ENCODE measurements at places on chromosomes 12 and 14. TPM values are rescaled to one million over a fixed set of nuclear protein-coding genes. Genes with fewer than 3 reads are reported as not detected.

DNA sequence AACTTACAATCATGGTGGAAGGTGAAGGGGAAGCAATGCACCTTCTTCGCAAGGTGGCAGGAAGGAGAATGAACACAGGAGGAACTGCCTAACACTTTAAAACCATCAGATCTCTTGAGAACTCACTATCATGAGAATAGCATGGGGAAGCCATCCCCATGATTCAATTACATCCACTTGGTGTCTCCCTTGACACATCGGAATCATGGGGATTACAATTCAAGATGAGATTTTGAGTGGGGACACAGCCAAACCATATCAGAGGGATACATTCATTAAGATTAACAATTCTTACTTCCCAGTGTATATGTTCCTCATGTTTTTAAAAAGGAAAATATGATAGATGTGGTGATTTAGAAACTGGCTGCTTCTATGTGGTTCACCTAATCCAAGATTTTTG is 117.9 kb downstream of the PDE3A start:
- no peak for DNase-seq
- H3K4me3 ChIP-seq, result no peak overlapping the region
- H3K27ac ChIP-seq, result no peak overlapping the region
- peaks cover 4% of the 10 kb centered on the region for H3K4me1 ChIP-seq
- no peaks in the 10 kb centered on the region for H3K27me3 ChIP-seq

DNA sequence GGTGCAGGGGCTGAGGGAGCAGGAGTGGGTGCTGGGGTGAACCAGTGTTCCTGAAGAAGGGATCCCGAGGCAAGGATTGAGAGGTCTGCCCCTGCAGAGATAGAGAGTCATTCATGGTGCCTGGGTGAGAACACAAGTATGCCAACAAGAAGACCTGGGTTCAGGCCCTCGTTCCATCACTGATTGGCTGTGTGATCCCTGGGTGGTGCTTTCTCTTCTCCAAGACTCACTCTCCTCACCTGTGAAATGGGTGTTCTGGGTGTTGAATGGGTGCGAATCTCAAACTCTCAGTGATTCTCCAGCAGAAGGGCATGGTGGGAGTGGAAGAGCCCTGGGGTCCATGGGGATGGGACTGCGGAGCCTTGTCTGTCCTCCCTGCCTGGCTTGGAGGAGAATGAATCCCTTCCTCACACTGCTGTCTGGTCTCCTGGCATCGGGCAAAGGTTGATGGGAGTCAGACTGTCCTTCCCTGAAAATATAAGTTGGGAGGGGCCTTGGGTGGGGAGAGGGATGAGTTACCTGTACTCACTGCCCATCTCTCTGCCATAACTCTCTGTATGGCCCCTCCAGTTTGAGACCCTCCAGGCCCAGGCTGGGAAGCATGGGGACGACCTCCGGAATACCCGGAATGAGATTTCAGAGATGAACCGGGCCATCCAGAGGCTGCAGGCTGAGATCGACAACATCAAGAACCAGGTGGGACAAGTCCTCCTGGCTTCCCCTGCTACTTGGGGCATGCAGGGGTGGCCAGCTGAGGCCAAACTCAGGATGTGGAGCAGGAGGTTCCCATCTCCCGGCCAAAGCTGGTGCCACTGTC is 9.6 kb downstream of the KRT7 start:
- peaks cover 12% of the 10 kb centered on the region for H3K4me1 ChIP-seq
- H3K4me3 ChIP-seq, result no peak overlapping the region
- H3K27me3 ChIP-seq, result no peaks in the 10 kb centered on the region
- no peak overlapping the region for H3K27ac ChIP-seq
- DNase-seq, result no peak

DNA sequence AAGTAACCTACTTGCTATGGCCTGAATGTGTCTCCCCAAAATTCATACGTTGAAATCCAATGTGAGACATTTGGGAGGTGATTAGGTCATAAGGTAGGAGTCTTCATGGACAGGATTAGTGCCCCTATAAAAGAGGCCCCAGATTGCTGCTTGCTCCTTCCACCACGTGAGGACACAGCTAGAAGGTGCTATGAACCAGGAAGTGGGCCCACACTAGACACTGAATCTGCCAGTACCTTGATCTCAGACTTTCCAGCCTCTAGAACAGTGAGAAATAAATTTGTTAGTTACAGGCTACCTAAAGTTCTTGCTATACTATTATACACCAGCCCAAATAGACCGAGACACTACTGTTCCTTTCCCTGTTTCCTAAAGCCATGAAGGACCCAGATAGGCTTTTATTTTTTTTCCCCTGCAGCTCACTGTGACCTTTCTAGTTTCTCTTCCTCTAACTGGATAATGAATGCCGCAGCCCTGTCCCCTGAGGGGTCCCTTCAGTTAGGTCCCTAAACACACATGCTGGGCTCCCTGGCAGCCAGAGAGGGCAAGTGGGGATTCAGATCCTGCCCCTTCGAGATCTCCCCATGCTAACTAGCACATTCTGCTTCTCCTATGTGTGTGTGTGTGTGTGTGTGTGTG is 19.3 kb downstream of the SLC25A3 start:
- no peaks in the 10 kb centered on the region for H3K36me3 ChIP-seq
- H3K27me3 ChIP-seq, result no peaks in the 10 kb centered on the region
- H3K4me1 ChIP-seq, result no peaks in the 10 kb centered on the region
- H3K27ac ChIP-seq, result no peak overlapping the region

The CLEC14A gene
- total RNA-seq, result 11.1 TPM

The NRXN3 gene
- 73.4 TPM for total RNA-seq

GRCh38 chr12:19036673-19037357 is 92.7 kb upstream of the PLEKHA5 start:
- DNase-seq, result no peak
- H3K27me3 ChIP-seq, result no peaks in the 10 kb centered on the region
- no peak overlapping the region for H3K4me3 ChIP-seq
- H3K27ac ChIP-seq, result no peak overlapping the region

GRCh38 chr12:50040657-50041056 is 15.4 kb upstream of the RACGAP1 start:
- no peak overlapping the region for H3K27ac ChIP-seq
- peaks cover 20% of the 10 kb centered on the region for H3K4me1 ChIP-seq
- no peak overlapping the region for H3K4me3 ChIP-seq
- H3K27me3 ChIP-seq, result no peaks in the 10 kb centered on the region

The NKX2-1 gene
- 0.39 TPM for total RNA-seq

The SMCO2 gene
- total RNA-seq, result 0.40 TPM

- no peak overlapping the region for H3K27ac ChIP-seq
- peaks cover 17% of the 10 kb centered on the region for H3K36me3 ChIP-seq
- no peak overlapping the region for H3K4me3 ChIP-seq
- H3K4me1 ChIP-seq, result peaks cover 22% of the 10 kb centered on the region
- no peak for DNase-seq
Observed at GRCh38 chr12:2486796-2487195, 308.0 kb upstream of the FKBP4 start.

- DNase-seq, result no peak
- H3K36me3 ChIP-seq, result no peaks in the 10 kb centered on the region
- no peak overlapping the region for H3K27ac ChIP-seq
- H3K4me1 ChIP-seq, result peaks cover 10% of the 10 kb centered on the region
- H3K4me3 ChIP-seq, result no peak overlapping the region
Observed at GRCh38 chr14:95538801-95539509, 4.1 kb downstream of the GLRX5 start.

DNA sequence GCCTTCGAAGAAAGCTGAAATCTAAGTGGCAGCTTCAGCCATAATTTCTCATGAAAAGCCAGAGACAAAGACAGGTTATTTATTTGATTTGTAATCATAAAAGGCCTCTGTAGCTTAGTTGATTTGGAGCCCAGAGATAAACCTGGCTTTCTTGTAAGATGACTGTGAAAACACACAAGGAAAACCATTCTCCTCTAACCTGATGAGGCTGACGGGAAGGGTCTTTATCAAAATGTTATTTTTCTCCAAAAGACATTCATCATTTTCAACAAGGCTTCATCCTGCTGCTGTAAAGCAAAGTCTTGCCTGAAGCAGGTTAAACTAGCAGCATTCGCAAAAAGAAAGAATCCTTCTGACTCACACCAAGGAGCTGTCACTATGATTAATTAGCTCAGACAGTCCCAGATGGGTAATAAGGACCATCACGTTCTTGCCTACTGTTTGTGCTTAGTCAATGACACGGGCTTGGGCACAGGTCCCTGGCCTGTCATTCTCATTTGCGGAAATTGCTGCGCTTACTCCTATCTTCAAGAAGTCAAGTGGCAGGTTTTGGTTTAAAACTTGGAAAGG is 286.6 kb downstream of the C12orf75 start:
- no peak overlapping the region for H3K27ac ChIP-seq
- no peak for DNase-seq
- H3K27me3 ChIP-seq, result no peaks in the 10 kb centered on the region

DNA sequence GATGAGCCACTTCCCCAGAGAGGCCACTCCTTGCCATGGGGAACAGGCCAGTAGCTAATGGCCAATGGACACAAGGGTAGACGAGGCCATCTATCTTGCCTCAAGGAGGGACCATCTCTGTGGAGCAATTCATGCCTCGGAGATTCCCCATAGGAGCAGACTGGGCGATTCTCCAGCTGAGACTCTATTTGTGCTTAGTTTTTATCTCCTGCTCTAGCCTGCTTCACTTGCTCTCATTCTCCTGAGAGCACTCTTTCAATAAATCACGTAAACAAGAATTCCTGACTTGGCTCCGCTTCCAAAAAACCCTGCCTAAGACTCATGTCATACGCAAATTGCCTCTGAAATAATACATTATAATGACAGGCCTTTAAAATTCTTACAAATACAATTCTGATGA is 396.4 kb upstream of the USP15 start:
- no peak for DNase-seq
- no peak overlapping the region for H3K4me3 ChIP-seq
- H3K4me1 ChIP-seq, result no peaks in the 10 kb centered on the region

GRCh38 chr12:51369581-51369980 is 21.6 kb downstream of the GALNT6 start:
- no peak overlapping the region for H3K27ac ChIP-seq
- H3K36me3 ChIP-seq, result no peaks in the 10 kb centered on the region

DNA sequence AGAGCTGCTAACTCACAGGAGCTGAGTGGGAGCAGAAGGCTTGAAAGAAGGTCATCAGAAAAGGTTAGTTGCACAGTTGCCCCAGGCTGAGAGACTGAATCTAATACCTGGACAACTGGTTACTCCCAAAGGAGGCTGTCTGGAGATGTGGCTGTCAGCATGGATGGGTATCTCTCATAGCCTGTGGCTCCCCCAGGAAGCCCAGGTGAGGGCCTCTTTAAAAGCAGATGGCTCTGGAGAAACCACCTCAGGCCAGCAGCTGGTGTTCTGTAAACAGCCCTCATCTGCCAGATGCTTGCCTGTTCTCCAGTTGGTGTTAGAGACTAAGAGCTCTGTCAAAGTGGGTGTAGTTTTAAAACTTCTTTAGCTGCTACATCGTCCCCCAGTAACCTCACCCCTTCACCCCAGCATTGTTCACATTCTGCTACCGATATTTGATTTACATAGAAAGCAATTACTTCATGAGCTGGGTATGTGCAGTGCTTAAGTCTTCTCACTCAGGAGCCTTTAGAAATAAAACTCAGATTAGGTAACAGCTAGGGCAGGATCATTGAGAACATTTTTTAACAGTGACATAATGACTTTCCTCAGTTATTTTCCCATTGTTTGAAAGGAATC is 25.8 kb downstream of the DACT1 start:
- H3K27me3 ChIP-seq, result no peaks in the 10 kb centered on the region
- no peaks in the 10 kb centered on the region for H3K36me3 ChIP-seq
- DNase-seq, result no peak
- no peak overlapping the region for H3K27ac ChIP-seq
- H3K4me3 ChIP-seq, result no peak overlapping the region

The NPC2 gene
- 174 TPM for total RNA-seq

- no peak overlapping the region for H3K4me3 ChIP-seq
- H3K36me3 ChIP-seq, result no peaks in the 10 kb centered on the region
- H3K27me3 ChIP-seq, result no peaks in the 10 kb centered on the region
- no peak overlapping the region for H3K27ac ChIP-seq
Observed at GRCh38 chr12:116594325-116595038, 35.3 kb downstream of the MAP1LC3B2 start.

The CLEC4C gene
- not detected for total RNA-seq

- DNase-seq, result no peak
- H3K4me1 ChIP-seq, result no peaks in the 10 kb centered on the region
- H3K36me3 ChIP-seq, result no peaks in the 10 kb centered on the region
Observed at GRCh38 chr12:13444076-13444475, 247.6 kb downstream of the EMP1 start.

The C12orf50 gene
- total RNA-seq, result not detected

The TAOK3 gene
- total RNA-seq, result 46.9 TPM

The HSPB8 gene
- total RNA-seq, result 27.3 TPM

DNA sequence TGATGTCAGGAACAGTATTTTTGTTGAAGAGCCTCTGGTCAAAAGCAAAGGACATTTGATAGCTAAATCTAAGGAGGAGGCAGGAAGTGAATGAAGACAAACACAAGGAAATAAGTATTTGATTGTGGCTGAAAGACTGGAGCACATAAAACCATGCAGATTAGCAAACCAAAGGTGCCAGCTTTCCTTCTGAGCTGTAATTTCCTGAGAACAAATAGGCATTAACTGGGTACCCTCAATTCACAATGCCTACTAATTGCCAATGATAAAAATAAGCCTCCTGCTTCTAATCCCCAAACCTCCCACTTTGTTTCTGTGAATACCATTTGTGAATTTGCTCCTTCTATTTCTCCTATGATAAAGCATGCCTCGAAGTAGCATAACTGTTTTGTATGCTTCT is 1279.6 kb upstream of the USP15 start:
- H3K4me1 ChIP-seq, result no peaks in the 10 kb centered on the region
- no peak overlapping the region for H3K4me3 ChIP-seq
- no peaks in the 10 kb centered on the region for H3K36me3 ChIP-seq
- no peaks in the 10 kb centered on the region for H3K27me3 ChIP-seq

- DNase-seq, result peak; percentile 59
- no peak overlapping the region for H3K27ac ChIP-seq
- H3K27me3 ChIP-seq, result no peaks in the 10 kb centered on the region
- H3K36me3 ChIP-seq, result no peaks in the 10 kb centered on the region
- no peaks in the 10 kb centered on the region for H3K4me1 ChIP-seq
Observed at GRCh38 chr12:1552911-1553491, 41.4 kb downstream of the FBXL14 start.

GRCh38 chr12:27619308-27619707 is 76.9 kb upstream of the REP15 start:
- no peaks in the 10 kb centered on the region for H3K36me3 ChIP-seq
- no peaks in the 10 kb centered on the region for H3K4me1 ChIP-seq
- H3K27me3 ChIP-seq, result no peaks in the 10 kb centered on the region
- no peak for DNase-seq
- H3K4me3 ChIP-seq, result no peak overlapping the region
- no peak overlapping the region for H3K27ac ChIP-seq

DNA sequence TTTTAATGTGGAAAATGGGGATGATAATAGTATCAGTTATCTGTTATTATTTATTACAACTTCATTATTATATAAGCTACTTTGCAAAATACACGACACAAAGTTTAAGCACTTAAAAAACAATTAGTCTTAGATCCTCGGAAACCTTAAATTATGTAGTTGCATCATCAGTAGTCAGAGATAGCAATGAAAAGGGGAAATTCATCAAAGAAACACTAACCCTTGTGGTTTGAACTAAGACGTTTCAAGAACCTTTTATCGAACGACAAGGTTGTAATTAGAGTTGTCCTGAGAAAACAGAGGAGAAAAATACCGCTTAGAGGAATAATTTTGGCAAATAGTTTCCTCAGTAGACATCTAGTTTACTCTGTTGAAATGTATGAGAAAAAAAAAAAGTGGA is 198.5 kb downstream of the PTPRO start:
- no peak overlapping the region for H3K27ac ChIP-seq
- H3K27me3 ChIP-seq, result no peaks in the 10 kb centered on the region
- no peaks in the 10 kb centered on the region for H3K4me1 ChIP-seq
- H3K36me3 ChIP-seq, result peaks cover 2% of the 10 kb centered on the region
- H3K4me3 ChIP-seq, result no peak overlapping the region
- DNase-seq, result no peak

The KRT71 gene
- total RNA-seq, result 0.06 TPM
